ENCODE measurements at places on chromosomes 11 and 22. TPM values are rescaled to one million over a fixed set of nuclear protein-coding genes. Genes with fewer than 3 reads are reported as not detected.

DNA sequence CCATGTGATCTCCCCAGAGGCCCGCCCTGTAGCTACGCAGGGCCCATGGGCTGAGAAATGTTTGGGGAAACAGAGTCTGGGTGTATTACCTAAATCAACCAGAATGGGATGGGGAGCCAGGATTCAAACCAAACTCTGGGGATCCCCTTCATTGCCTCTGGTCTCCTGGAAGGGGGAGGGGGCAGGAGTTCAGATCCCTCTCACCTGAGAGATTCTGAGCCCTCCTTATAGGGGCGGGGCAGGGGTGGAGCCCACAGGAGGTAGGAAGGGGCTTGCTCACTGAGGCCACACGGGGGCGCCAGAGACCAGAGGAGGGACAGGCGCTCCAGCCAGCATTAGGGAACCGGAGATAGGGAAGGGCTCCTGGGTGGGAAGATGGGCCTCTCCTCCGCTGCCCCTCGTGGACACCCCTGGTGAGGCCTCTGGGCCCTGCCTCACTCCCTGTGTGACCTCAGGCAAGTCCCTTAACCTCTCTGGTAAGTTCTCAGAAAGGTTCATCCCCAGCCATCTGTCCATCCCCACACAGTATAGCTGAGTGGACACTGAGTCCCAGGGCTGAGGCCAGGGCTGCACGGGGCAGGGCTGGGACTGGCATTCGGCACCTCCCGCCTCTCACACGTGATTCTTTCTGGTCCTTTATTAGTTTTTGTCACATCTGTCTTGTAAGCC is 2.7 kb upstream of the CDC42BPG start:
- DNase-seq: peak; percentile 90

DNA sequence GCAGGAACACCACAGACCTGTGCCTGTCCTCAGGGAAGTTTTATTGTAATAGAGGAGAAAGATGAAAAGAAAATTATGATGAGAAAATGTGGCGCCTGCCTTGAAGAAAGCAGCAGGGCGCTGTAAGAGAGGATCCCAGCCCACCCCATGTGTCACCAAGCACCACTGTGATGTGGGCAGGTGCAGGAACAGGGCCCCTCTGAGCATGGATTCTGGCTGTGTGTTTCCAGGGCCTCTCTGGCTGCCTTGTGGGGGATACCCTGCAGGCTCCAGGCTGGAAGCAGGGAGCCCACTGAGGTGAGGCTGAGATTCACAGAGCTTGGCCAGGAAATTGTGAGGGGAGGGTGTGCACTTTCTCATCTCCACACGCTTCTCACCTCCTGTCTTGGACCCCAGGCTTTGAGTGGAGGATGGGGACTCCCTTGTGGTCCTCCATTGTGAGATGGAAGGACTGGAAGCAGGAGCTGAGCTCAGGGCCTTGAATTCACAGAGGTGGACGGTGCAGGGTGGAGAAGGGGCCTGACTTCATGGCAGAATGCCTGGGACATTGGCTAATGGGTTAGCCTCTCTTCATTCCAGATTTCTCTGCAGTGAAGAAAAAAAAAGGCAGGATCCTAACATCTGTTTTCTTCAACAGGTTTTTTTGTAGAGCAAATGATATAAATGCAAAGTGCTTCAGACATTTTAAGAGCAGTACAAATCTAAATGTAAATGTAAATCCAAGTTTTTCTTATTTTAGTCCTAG is 246.6 kb upstream of the B3GAT1 start:
- no peak for DNase-seq

GRCh38 chr22:38795569-38795968 is 1.6 kb upstream of the DNAL4 start:
- DNase-seq: no peak

PAMR1 gene
- 72.6 TPM for total RNA-seq

OR8G1 gene
- total RNA-seq: not detected

CLDN5 gene
- total RNA-seq: 257 TPM

- no peak for DNase-seq
These were observed 19.9 kb upstream of the TMPRSS13 start for GRCh38 chr11:117949062-117949461.

DNA sequence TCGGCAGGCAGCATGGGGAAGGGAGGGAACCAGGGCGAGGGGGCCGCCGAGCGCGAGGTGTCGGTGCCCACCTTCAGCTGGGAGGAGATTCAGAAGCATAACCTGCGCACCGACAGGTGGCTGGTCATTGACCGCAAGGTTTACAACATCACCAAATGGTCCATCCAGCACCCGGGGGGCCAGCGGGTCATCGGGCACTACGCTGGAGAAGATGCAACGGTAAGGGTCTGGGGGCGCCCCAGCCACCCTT is 204 bp downstream of the FADS2 start:
- DNase-seq: no peak

DNA sequence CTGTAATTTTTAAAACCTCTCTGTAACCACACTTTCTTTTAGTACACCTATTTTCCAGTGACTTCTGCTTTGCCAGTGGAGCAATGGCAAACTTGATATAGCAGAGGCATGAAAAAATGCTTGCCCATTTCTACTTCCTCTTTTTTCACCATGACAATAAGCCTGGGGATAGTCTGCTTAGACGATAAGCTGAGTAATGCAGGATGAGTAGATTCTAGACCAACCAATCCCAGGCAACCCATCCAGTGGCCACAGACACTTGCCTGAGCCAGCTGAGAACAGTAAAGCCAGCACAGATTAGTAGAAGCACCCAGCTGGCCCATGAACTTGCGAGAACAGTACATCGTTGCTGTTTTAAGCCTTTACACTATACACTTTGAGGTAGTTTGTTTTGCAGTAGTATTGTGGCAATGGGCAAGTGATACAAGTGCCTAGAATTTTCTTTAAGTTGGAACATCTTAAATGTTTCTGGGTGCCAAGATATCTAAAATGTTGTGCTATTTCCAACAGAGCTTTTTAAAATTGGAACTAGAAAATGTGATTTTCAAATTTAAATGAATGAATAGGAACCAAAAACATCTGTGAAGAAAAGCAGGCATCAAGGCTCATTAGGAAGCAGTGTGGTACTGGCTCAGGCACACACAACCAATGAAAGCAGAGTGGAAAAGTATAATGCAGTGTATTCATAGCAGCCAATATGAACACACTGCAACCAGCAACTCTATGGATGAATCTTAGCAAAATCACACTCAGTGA is 37.7 kb downstream of the DDI1 start:
- no peak for DNase-seq

GRCh38 chr11:36110668-36111410 is 167.0 kb downstream of the LDLRAD3 start:
- DNase-seq: no peak

GRCh38 chr11:45163956-45164575 is 17.6 kb downstream of the PRDM11 start:
- no peak for DNase-seq

DNA sequence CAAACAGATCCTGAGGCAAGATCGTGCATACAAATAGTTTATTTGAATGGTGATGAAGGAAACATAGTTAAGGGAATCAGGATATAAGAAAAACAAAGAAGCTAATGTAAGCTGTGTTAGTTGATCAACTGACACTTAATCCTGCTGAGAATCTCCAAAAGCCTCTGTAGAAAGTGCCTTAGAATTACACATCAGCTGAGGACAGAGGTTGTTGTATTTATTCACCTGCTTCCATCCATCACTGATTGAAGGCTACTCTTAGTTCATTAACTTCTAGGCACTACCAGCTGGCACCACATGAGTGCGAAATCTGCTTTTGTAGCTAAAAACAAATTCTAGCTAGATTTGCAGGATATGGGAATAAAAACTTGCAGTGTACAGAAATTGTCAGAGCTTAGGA is 1082.0 kb upstream of the CNTN5 start:
- DNase-seq: no peak

GRCh38 chr11:113265362-113265761 is 49.0 kb upstream of the TTC12 start:
- no peak for DNase-seq

DNA sequence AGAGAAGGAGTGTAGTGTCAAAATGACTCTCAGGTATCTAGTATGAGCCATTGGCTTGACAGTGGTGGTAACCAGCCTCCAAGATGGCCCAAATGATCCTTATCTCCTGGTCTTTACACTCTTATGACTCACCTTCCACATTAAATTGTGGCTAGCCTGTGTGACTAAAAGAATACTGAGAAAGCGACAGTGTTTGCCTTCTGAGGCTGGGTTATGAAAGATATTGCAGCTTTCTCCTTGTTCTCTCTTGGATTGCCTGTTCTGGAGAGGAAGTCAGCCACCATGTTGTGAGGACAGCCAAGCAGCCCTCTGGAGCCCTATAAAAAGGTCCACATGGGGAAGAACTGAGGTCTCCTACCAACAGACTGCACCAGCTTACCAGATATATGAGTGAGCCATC is 15.8 kb downstream of the C11orf71 start:
- no peak for DNase-seq

DNA sequence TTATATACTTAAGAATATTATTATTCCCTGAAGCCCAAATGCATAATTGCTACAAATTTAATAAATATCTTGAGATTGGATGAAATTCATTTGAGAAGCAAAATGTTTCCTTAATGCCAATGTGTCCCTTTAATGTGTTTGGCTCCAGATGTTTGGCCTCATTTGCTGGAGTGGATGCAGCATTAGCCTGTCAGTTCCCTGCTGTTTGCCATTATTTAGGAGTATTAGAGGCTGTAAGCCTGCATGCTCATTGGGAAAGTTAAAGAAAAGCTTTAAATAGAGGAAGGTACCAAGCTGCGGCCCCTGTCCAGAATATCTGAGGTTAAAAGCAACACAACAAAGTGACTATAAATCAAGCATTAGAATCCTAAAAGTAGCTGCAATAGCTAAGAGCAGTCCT is 54.8 kb upstream of the PITPNB start:
- DNase-seq: no peak

DNA sequence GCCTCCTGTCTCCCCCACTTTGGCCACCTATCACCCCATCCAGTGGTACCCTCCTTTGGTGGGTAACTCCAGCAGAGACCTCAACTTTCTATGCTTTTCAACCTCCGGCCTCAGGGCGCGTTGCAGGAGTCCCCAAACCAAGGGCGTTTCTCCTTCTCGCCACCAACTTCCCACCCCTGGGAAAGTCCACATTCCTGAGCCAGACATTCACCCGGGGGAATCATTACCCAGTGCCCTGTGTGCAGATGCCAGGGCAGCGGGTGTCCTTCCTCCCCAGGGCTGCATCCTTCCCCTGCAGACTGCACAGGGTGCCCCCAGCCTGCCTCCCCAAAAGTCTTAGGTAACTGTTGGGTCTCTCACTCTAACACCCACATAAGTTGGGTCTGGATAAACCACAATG is 26.4 kb downstream of the MYEOV start:
- no peak for DNase-seq

CNIH2 gene
- 1.2 TPM for total RNA-seq

RCOR2 gene
- 11.8 TPM for total RNA-seq

DNA sequence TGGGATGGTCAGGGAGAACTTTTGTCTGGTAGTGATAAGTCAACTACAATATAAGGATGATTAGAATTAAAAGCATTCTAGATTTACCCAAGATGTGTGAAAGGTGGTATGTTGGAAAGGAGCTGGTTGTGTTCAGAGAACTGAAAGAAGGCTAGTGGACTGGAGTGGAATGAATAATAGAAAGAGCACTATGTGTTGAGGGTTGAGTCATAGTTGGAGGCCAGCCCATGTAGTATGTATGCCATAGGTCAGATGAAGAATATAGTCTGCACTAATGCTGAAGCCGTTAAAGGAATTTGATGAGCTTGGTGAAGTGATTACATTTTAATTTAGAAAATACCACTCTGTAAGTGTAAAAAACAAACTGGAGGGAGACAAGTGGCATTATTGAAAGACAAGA is 514.1 kb downstream of the CNTN5 start:
- no peak for DNase-seq

GRCh38 chr11:119320776-119321524 is 4.0 kb upstream of the MCAM start:
- DNase-seq: peak; percentile 81

DNA sequence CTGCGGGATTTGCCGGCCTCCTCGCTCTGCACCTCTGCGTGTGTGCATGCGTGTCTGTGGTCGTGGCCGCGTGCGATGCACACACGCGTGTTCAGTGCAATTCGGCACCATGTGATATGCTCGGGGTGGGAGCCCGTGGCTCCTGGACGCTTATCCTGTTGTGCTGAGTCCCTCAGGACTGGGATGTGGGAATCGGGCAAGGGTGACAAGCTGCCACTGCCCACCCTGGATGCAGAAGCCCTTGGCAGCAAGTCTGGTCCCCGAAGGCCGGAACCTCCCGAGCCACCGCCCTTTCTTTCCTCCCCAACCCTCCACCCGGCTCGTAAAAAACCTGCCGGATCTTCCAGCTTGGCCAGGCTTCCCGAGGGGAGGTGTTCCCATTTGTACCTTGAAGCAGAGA is 128.2 kb downstream of the PHF21B start:
- DNase-seq: no peak

DNA sequence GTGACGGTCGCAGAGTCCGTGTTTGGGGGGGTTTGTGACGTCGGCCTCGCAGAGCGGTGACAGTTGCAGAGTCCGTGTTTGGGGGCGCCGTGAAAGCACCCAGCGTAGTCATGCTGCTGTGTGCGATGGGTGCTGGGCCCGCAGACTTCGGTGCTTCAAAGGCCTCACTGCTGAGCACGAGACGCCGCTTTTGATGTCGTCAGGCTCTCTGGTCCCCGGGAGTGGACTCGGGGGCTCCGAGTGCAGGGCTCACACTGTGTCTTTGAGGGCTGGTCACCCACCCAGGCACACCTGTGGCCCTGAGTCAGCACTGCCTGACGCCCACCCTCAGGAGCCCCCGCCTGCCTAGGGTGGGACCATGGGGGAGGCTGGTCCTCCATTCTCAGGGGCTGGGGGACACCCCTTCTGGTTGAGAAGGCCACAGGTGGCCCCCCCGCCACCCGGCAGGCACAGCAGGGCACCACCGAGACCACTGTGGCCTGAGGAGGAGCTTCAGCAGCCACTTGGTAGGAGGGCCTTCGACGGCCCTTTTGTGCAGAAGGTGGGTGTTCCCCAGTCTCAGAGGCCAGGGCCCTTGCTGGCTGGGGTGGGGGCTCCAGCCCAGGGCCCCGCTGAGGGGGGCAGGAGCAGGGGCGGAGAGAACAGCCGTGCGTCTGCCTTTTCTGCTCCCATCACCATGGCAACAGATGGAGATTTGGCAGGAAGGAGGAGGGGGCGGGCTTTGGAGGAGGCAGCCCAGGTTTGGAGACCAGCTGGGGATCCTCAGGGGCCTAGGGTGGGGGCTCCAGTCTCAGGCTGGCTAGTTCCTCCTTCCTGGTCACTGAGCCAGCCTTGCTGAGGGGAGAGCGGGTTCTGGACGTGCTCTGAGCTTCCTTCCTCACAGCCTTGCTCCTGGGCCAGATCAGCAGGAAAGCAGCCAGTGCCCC is 20.9 kb downstream of the BRSK2 start:
- no peak for DNase-seq

Data from uterus (tissue), 4 donors.